Central memory CD4-positive, alpha-beta T cell (primary cell): ENCODE measurements at places on chromosomes 1 and 21.
A peak's percentile ranks its signal among the peaks of the same experiment; 100 is the strongest.

DNA sequence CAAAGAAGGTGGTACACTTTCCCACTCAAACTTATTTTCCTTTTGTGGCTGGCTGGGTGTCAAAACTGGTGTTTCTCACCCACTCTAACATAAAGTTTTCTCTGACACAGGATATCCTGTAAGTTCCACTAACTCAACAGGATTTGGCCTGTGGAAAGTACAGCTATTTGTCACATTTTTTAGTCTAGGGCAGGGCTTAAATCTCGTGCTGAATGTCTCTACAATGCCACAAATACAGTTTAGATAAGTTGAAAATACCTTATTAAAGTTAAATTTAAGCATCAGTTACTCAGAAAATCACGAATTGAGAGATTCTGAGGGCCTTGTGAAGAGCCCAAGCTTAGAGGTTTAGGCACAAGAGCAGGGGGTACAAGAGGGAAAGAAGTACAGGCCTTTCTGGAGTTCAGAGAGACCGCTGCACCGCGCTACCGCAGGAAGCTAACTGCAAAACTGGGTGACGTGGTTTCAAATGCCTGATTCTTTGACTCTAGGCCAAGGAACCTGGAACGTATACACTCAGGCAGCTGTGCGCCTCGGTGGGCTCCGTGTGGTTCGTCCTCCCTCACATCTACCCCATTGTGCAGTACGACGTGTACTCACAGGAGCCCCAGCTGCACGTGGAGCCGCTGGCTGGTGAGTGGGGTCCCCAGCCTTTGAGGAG is 23.4 kb upstream of the PWP2 start:
- peak; percentile 81 for DNase-seq

- no peak for DNase-seq
Measured at GRCh38 chr1:115797486-115797885, 29.0 kb upstream of the CASQ2 start.

- DNase-seq, result no peak
Measured at GRCh38 chr1:67780637-67781036, 52.6 kb downstream of the GNG12 start.

DNA sequence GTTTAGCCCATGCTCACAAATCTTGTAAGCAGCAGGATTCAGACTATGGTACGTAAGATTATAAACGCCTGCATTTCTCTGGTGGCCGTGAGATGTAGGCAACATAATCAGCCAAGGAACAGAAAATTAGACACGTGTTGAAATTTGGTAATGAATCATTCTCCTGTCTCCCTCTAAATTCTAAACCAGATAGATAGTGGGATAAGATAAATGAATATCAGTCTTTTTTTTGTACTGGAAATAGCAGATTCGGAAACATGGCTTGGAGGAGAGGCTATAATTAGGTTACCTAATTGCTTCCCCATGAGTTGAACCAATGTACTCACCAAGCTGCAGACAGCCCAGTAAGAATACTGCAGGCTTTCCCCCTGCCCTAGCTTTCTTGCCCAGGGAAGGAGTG is 172.3 kb downstream of the TGFB2 start:
- DNase-seq, result no peak

- DNase-seq, result no peak
Measured at GRCh38 chr21:41593051-41593759, 85.2 kb upstream of the TMPRSS2 start.

DNA sequence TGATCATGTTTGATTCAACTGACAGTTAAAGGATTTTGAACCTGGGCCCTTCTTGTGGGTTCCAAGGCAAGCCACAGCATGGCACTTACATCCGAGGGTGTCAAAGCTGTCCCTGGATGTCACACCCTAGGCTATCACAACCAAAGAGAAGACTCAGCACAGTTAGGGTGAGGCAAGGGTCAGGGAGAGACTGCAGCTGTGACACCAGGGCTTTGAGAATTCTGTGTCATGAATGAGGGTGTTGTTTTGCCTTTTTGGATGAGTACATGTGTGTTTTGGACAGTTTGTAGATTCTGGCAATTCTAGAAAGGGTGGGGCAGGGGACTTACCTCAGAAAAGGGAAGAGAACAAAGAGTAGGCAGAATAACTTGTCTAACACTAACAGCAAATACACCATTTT is 37.8 kb upstream of the ZNF326 start:
- peak; percentile 14 for DNase-seq

GRCh38 chr21:42747746-42748351 is 94.4 kb downstream of the PDE9A start:
- DNase-seq, result no peak

DNA sequence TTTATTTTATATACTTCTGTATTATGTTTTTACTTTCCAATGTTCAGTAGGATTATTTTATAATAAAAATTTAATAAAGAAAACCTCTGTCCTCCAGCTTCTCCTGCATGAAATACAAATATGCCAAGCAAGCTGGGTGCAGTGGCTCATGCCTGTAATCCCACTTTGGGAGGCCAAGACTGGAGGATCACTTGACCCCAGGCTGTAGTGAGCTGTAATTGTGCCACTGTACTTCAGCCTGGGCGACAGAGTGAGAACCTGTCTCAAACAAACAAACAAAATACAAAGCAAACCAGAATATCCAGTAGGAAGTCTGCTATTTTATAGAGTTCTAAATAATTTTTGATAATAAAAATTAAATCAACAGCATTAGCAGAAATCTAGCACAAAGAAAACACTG is 168.8 kb downstream of the EIF4G3 start:
- DNase-seq, result no peak

DNA sequence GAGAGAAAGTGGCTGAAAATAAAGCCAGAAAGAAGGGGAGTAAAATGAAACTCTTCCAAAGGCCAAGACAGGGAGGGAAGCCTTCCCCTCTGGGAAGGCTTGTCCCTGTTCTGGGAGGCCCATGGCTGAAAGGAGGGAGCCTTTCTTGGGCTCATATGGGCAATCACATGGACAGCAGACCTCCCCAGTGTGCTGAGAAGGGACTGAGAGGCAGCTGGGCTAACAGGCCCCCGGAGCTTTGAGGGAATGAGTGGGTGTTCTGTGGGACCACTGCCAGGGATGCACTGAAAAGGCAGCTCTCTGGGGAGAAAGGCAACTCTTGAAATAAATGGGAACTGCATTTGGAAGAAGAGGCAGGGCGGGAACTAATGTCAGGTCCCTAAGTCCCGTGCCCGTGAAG is 39.1 kb downstream of the KANK4 start:
- DNase-seq, result no peak

GRCh38 chr1:221735999-221736398 is 5.9 kb downstream of the DUSP10 start:
- no peak for DNase-seq

DNA sequence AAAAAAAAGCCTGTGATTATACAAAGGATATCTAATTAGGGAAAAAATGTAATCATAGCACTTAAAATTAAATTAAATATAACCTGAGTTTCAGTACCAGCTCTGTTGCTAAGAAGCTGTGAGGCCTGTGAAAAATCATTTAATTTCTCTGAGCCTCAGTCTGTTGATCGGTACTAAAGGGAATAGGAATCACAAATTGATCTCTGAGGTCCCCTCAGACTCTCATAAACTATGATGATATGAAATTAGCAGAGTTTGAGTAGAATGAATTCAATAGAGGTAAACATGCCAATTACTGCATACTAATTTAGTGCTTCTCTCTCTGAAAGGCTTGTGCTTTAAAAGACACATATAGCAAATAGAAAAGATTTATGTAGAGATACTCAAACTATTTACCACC is 416.8 kb upstream of the NCAM2 start:
- no peak for DNase-seq

DNA sequence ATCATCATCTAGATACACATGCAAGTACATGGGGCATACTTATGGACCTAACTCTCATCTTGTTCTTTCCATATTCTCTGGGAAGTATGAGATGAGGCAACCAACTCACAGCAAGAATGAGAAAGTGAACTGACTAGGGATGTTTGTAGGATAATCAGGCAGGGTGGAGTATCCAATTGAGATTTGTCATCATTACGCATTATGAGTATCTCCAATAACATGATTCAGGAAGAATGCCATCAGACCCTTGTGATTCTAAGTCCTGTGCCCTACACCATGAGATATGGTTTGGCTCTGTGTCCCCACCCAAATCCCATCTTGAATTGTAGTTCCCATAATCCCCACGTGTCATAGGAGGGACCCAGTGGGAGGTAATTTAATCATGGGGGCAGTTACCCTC is 154.0 kb downstream of the SLC30A10 start:
- no peak for DNase-seq

DNA sequence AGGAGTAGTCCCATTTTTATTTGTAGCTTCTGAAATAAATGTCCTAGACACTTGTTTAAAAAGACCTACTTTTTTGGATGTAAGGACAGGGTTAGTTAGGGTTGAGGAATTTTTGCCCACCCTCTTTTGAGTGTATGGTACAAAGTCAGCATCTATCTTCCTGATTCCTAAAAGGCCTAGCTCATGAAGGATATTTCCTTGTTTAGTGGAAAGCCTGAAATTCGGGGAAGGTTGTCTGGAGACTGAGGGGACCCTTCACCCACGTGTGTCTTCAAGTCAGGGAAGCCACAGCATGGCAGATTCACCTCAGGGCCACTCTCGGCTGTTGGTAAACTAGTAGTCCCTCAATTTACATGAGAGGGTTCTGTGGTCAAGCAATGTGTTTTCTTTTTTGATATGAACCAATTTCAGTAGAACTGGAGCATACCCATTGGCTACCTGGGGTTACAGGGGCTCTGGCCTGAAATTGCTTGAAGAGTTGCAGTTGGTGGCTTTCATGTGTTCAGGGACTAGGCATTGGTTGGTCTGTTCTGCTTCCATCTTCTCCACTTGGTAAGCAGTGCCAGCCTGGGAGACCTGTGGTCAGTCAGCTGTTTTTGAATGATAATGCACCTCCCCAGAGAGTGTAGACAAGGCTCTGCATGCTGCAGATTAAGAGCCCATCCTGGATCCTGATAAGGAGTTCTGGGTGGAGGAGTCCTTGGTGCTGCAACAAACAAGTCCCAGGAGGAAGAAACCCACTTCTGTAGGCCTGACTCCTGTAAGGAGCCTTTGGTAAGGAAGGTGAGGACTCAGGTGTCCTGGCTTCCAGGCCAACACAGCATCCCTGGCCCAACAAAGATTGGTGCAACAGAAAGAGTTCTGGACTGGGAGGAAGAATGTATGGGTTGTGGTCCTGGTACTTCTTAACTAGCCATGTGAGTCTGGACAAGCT is 6.3 kb downstream of the BTG2 start:
- no peak for DNase-seq

GRCh38 chr1:13507075-13507474 is 6.7 kb downstream of the LRRC38 start:
- no peak for DNase-seq

DNA sequence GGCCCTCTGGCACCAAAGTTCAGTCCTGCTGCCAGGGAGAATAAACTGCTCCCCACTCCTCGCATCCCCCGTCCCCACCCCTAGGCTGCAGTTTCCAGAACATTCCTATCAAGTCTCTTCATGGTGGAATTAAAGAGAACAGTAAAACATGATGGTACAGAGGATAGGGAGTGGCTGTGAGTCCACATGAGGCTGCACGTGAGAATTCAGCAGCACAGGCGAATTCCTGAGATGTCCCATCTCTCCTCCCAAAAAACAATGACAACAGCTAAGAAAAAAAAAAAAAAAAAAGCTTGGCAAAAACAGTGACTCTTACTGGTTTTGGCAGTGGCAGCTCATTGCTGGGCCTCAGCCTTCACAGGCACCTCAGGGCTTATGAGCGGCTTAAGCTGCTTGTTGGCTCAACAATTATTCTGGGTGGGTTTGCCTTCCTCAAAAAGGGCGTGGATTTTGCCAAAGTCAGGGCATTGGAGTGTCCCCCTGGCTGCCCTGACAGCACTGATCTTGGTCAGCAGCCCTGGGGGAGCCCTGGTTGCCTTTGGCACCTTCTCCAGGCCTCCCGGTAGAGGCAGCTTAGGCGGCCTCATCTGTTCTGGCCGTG is 5.7 kb upstream of the IFFO2 start:
- DNase-seq, result no peak

- DNase-seq, result no peak
Measured at GRCh38 chr1:233480198-233480597, 133.7 kb upstream of the KCNK1 start.

GRCh38 chr1:111219557-111220286 is 7.8 kb upstream of the CHI3L2 start:
- no peak for DNase-seq

- no peak for DNase-seq
Measured at GRCh38 chr1:67677930-67678329, 7.1 kb upstream of the GADD45A start.

DNA sequence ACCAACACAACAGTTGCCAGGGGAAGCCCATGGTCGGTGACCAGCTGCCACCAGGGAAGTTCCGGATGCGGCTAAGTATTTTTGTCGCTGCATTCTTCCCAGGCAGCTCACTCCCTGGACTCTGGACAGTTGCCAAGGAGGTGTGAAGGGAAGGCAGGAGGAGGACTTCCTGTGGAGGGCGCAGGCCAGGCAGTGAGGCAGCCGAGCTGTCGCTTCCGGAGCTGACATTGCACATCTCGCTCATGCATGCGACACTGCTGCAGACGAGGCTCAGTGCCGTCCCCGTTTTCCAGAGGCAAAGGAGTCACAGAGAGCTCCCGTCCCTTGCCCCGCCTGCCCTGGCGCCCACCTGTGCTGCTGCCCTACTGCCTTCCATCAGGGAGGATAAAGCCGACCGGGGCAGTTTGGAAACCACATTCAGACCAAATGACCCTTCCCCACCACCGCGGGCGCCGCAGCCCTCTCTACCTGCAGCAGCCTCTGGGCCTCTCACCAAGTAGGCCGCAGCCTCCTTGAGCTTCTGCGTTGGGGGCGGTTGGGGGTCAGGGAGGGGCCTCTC is 81.4 kb downstream of the NENF start:
- DNase-seq, result no peak

DNA sequence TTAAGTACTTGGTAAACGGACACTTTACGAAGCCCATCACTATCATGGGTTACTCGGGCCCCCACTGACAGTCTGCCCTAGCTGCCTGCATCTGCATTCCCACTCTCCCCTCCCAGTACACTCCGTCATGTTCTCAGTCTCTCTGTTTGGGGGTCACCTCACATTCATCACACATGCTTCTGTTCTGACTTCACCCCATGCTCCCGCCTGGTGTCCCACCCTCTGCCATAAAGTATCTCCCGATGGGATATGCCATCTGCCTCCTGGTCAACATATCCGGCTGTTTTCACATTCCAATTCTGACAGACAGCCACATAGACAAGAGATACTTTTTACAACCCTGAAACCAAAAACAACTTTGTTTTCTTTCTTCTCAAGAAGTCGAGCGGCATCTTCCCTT is 1.0 kb downstream of the OLFML2B start:
- no peak for DNase-seq

DNA sequence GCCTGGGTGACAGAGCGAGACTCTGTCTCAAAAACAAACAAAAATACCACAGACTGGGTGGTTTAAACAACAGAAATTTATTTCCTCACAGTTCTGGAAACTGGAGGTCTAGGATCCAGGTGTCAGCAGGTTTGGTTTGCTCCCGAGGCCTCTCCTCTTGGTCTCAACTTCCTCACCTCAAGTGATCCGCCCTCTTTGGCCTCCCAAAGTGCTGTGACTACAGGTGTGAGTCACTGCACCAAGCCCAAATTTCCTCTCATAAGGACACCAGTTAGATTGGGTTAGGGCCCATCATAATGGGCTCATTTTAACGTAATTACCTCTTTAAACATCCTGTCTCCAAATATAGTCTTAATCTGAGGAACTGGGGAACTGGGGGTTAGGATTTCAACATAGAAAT is 35.5 kb downstream of the MFSD2A start:
- no peak for DNase-seq
